C1 segment of cervical spinal cord (tissue), 14 donors: ENCODE measurements at places on chromosomes 4 and X.

DNA sequence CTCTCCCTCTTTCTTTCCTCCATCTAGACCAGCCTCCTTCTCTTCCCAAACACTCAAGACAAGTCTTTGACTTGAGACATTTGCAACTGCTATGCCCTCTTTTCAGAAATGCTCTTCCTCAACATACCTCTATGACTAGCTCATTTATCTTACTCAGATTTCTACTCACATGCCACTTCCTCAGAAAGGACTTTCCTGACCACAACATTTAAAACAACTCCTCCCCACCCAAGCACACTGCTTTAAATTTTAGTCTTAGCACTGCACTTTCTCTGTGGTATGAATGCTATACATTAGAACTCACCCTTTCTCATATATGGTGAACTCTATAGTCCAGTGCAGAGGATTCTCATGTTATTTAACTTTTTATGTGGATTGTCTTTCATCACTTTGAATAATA, 28.4 kb upstream of the SULT1E1 start:
- DNase-seq: no peak

DNA sequence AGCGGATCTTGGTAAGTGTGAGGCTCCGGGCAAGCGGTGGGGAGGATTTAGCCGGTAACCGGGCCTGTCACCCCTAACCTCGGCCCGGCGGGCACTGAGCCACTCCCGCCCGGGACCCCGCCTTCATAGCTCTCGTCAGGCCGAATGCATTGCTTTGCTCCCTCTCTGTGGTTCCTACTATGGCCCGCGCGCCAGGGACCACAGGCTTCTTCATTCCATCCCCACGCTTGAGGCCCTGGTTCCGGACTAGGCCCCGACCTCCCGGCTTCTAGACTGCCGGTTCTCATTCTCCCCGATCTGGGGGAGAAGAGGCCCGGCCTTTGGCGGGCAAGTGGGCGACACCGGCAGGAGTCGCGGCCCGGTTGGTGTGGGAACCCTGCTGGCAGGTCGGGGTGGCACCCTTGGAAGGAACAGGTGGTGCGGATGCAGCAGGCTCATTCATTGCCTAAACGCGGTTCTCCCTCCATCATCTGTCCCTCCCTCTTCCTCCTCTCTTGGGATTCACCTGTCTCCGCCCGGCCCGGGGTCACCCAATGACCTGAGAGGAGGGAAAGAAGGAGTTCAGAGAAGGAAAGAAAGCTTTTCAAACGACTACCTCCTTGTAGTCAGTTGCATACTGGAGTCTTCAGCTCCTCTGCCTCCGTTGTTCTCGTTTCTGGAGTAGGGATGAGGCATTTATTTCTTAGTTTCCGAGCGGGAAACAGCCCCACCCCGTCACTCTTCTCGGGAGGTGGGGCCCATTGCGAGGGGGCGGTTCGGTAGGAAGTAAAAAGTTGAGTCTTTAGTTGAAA, at the start of gene NDUFC1:
Gene NDUFC1 (minus strand): TSS at position 657 of the 791 bp plus-strand sequence. CDS start 6,679 bp downstream, outside the sequence.
- DNase-seq: no peak

- DNase-seq: peak; percentile 85
These were observed 55.7 kb downstream of the PPP2R2C start for GRCh38 chr4:6416518-6417286.

DNA sequence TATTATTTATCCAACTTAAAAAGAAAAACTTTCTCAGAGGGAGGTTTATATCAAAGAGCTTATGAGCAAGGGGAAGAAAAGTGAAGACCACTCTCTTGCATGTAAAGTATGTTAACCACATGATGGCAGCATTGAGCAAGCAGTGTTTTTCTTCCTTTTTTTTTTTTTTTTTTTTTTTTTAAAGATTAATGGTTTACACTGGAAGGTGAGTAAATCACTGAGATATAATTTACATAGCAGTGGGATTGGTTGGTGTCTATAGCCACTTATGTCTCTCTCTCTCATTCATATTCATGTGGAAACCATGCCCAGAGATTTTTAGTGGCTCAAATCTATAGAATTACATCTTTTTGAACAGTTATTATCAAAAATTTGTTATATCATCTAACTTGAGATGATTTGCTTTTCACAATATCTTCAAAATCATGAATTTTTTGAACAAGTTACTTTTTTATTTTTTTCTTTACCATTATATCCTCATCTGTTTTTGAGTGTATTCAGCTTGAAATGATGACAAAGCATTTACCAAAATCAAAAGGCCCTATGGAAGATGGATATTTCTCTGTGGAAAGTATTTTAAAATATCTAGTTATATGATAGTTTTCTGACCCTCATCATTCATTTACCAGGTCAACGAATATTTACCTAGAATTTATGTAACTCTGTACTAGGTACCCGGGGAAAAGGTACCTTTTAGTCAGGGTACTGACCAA, 31.6 kb downstream of the MTHFD2L start:
- DNase-seq: no peak

GRCh38 chr4:145216535-145216934, 36.1 kb upstream of the OTUD4 start:
- DNase-seq: no peak

GRCh38 chr4:108008721-108009120, 19.0 kb downstream of the HADH start:
- DNase-seq: no peak

DNA sequence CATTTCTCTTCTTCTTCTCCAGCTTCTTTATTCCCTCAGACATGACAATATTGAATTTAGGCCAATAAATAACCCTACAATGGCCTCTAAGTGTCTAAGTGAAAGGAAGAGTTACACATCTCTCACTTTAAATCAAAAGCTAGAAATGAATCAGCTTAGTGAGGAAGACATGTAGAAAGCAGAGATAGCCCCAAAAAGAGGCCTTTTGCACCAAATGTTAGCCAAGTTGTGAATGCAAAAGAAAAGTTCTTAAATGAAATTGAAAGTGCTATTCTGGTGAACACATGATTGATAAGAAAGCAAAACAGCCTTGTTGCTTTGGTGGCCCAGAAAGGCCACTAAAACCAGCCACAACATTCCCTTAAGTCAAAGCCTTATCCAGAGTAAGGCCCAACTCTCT, 146.2 kb upstream of the HHIP start:
- no peak for DNase-seq

- DNase-seq: no peak
These were observed 6.0 kb upstream of the SOX3 start for GRCh38 chrX:140510895-140511295.

- no peak for DNase-seq
These were observed 114.8 kb downstream of the REELD1 start for GRCh38 chr4:146329050-146329716.

DNA sequence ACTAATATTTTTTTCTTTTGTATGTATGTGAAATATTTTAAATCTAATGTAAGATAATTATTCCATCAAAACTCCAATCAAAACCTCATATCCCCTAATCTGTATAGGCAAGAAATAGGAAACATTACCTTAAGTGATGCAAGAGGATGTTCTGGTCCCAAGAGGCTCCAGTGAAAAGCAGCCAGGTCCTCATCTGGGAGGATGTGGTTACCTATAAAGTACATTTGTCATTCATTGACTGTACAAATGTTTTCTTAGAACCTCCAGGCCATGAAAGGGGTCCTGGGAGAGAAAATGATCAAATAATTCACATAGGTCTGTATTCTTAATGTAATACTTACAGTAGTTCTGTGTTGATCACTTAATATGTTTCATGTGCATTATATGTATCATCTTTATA, 25.5 kb downstream of the FAM120C start:
- DNase-seq: no peak
